Hematopoietic multipotent progenitor cell treated with erythropoietin and hydrocortisone succinate and interleukin-3 and kit ligand, for 8 days (in vitro differentiated cells): ENCODE measurements at places on chromosomes 12 and 14.
A peak's percentile ranks its signal among the peaks of the same experiment; 100 is the strongest.

DNA sequence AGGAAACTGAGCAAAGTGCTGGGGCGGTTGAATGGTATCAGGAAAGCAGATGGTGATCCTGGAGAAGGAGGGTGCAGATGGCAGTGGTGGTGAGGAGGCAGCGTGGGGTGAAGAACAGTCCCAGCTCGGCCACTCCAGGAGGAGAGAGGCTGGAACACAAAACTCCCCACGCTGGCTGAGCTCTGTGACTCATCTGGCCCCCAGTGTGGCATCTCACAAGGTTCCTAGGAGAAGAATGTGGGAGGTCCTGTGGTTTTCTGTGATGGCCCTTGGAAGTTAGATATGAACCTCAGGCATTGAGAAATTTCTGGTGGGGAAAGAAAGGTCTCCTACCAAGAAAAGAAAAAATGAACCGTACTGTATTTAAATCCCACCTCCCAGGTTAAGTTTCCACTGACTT is 8.0 kb upstream of the NRXN3 start:
- DNase-seq: no peak

- DNase-seq: no peak
Measured at GRCh38 chr12:7571257-7571656, 67.7 kb upstream of the CD163 start.

DNA sequence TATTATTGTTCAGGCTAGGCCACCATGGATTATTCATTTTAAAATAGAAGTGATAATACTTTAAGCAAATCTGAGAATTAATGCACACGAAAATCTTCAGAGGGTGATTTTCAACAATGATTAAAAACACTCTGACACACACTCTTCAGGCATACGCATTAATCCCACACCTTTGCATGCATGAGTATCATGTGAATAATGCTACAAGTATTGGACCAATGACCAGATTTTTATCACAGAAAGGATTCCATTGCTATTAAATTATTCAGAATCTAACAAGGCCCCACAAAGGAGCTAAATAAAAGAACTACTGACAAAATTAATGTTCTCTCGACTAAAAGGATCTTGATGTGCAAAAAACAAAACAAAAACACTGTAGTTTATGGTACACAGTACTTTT is 11.1 kb downstream of the EPS8 start:
- no peak for DNase-seq

GRCh38 chr12:133081159-133081780 is 547 bp downstream of the ZNF140 start:
- peak; percentile 29 for DNase-seq

DNA sequence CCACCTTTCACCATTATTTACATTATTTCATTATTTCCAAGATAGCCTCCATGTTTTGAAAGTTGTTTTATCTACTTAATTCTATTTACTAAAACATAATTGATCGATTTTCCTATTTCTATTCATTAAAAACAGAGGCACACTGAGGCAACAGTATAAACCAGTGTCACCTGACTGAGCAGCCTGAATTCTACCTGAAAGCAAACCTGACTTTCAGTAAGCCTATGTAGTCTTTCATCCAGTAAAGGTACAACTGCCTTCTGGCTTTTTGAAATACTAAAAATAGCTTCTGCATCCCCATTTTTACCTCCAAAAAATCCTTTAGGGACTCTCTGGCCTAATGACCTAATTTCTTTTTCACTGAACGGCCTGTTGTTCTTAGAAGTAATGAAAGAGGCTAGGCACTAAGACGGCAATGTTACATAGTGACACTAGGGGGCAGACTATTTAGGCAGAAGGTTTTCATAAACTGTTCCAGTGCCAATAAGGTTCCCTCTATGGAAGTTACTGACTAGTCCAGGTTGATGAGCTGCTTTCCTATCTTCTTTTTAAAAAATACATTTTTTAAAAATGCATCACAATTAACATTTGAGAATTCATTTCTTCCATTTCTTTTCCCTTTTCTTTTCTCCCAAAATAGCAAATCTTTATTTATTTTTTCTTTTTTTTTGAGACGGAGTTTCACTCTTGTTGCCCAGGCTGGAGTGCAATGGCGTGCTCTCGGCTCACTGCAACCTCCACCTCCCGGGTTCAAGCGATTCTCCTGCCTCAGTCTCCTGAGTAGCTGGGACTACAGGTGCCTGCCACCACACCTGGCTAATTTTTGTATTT is 17.5 kb downstream of the ANAPC5 start:
- peak; percentile 76 for DNase-seq

- no peak for DNase-seq
Measured at GRCh38 chr12:4312251-4312650, 8.8 kb upstream of the TIGAR start.

GRCh38 chr14:62557416-62557815 is 487.8 kb downstream of the KCNH5 start:
- DNase-seq: no peak

GRCh38 chr12:25715102-25715501 is 162.0 kb upstream of the LMNTD1 start:
- DNase-seq: no peak

GRCh38 chr14:59358102-59358501 is 107.1 kb downstream of the GPR135 start:
- no peak for DNase-seq

GRCh38 chr14:69629225-69630127 is 18.1 kb downstream of the SUSD6 start:
- DNase-seq: peak; percentile 59

- DNase-seq: no peak
Measured at GRCh38 chr12:19671695-19672094, 232.4 kb downstream of the AEBP2 start.

GRCh38 chr12:116366456-116366776 is 88.9 kb upstream of the MED13L start:
- DNase-seq: no peak

- DNase-seq: no peak
Measured at GRCh38 chr12:112007945-112008344, 5.0 kb downstream of the TMEM116 start.

- no peak for DNase-seq
Measured at GRCh38 chr14:74765721-74766120, 2.6 kb downstream of the YLPM1 start.

- no peak for DNase-seq
Measured at GRCh38 chr14:102805371-102805891, 28.2 kb downstream of the TRAF3 start.

DNA sequence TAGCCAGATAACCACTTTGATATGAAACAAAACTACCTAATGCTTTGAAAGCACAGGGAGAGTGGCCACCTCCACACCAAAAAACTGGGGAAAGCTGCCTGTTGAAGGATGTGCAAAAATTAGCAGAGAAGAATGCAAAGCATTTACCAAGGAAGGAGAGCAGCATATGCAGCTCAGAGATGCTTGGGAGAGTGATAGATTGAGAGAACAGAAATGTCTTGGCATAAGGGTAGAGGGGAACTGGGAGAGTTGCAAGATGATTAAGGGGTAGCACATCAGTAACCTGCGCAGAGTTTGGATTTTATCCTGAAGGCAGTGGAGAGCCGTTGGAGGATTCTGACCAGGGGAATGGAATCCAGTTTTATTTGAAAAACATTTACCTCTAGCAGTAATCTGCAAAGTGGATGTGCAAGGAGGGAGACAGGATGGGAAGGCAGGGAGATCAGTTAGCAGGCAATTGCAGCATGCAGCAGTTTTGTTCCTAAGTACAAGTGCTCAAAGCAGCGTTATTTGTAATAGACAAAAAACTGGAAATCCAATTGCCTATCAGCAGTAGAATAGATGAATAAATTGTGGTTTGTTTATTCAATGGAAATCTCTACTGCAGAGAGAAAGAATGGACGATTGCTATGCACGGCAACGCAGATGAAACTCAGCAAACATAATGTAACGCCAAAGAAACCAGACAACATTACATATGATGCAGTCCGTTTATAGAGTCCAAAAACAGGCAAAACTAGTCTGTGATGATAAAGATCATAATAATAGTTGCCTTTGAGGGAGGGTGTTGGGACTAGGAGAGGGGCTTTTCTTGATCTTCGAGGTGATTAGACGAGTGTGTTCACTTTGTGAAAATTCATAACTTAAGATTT is 81.5 kb downstream of the BHLHE41 start:
- no peak for DNase-seq

- DNase-seq: no peak
Measured at GRCh38 chr14:33369972-33370371, 431.3 kb downstream of the NPAS3 start.

GRCh38 chr14:51593397-51593796 is 58.3 kb upstream of the FRMD6 start:
- DNase-seq: no peak

DNA sequence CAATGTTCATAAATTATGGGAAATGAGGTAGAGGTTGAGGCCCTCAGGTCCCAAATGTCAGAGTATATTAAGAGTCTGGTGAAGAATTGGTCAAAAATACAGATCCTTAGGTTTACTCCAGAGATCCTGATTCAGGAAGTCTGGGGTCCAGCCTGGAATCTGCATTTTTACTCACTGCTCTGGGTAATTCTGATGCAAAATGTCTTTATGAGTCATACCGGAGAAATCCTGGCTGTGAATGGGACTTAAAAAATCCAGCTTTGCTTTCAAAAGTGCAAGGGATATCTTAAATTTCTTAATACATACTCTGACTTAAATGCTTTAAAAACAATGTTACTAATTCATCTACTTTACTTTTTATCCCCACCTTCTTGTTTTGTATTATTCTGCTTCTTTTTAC is 74.5 kb downstream of the FERMT2 start:
- DNase-seq: no peak

GRCh38 chr12:66232263-66232662 is 43.2 kb downstream of the IRAK3 start:
- DNase-seq: no peak

DNA sequence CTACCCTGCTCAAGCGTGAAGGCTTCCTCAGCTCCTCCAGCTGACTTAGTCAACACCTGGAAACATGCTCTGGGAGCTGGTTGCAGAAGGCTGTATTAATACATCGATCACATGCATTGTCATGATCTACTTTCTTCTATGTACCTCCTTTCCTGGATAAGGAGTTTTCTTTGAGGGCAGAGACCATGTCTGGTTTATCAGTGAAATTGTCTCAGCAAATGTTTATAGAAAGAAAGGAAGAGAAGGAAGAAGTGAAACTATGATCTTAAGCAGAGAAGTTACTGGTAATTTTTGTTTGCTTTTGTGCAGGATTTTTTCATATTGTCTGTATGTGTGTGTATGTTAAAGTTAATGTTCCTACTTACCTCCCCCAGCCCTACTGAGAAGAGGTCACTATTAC is 4.5 kb downstream of the DYRK4 start:
- DNase-seq: no peak

GRCh38 chr12:108642899-108643654 is 9.4 kb upstream of the SELPLG start:
- DNase-seq: no peak

DNA sequence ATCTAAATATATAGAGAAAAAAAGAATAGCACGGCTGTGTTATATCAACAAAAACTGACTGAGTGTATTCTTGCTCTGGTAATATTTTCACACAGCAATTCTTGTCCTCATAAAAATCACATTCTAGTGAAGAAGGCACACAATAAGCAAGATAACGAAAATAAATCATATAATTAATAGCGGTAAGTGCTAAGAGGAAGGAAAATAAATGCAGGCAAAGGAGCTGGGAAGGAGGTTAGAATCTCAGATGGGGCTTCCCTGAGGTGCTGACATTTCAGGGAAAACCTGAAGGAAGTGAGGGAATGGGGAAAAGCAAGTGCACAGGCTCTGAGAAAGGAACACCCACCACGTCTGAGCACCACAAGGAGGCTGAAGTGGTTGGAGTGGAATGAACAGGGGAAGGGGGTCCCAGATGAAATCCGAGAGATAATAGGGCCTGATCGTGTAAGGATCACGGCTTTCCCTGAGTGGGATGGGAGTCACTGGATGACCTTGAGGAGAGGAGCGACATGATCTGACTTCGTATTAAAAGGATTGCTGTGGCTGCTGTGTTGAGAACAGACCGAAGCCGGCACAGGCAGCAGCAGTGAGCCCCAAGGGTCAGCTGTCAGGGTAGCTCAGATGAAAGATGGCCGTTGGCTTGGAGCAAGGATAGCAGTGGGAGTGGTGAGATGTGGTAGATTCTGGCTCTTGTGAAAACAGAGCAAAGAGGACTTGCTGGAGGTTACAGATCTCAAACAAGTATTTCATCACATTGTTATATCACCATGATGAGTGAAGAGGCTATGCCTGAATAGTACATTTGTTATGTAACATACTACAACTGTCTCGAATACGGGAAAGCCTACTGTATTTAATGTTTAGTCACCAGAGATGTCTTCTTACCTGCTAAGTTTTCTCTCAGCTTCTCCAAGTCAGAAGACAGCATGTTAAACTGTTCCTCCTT is 67.1 kb upstream of the VPS33A start:
- DNase-seq: no peak

DNA sequence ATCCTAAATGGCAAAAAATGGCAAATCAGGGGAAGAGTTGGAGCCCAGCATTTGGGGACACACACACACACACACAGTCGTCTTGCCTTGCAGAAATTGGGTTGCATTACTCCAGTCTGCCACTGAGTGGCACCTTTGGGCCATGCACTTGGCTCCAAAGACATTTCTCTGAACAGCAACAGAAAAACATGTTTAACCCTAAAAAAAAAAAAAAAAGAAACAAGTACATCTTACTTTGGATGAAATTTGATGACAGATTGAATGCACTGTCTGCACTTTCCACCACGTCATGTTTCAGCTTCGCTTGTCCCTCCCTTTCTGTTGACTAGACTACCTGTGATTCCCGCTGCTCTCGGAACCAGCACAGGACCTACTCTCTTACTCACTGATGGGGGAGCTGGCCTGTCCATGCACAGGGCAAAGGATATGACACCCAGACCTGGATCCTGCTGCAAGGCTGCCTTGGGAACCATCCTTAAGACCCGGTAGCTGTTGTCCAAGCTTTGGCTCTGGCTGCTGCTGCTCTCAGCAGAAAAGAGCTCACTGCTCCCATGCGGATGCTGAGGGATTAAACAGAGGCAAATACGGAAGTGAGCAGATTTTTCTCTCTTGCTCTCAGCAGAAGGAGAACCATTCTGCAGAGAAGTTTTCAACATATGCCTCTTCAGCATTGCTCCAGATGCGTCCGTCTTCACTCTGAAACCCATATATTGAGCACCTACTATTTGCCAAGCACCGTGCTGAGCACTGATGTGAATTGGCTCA is 376.8 kb downstream of the DPF3 start:
- peak; percentile 65 for DNase-seq
